ENCODE measurements at places on chromosomes 16 and 17.

DNA sequence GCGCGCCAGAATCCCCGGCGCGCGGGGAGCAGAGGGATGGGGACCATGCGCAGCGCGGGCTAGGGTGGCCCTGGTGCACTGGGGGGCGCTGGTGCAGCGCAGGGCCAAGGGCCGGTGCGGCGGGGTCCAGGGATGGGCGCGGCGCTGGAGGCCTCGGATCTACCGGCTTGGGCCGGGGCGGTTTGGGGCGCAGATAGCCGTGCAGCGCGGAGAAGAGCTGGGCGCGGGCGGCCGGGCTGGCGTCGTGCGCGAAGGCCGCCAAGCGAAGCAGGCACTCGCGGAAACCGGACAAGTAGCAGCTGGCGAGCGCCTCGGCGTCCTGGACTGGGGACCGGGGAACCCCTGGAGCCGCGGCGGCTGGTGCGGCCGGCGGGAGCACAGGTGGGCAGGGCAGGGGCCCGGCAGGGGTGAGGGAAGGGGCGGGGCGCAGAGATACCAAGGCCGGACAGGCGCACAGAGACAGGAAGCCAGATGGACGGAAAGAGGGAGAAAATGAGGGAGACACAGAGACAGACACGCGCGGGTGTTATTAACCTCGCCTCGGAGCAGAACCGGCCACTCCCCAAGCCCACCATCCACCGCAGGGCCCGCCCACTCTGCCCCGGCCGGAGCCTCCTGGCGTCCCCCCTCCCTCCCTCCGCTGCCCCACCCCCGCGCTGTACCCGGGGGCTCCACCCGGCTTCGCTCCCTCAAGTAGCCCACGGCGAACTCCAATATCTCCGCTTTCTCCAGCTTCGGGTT is 2.1 kb downstream of the HES7 start:
- DNase-seq: no peak

DNA sequence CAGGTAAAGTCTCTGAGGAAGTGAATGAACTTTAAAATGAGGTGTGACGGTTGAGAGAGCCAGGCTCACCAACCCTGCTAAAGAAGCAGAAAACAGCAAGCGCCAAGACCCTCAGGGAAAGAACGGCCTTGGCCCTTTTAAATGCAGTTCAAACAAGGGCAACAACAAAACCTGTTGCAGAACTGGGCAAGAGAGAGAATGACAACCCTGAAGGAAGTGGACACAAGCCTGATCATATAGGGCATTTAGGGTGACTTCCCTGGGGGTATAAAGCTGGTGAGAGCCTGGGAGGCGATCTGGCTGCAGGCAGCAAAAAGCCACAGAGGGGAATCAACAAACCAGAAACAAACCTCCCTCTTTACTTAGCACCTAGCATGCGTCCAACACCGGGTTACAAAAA is 1.0 kb downstream of the CPPED1 start:
- DNase-seq: no peak

DNA sequence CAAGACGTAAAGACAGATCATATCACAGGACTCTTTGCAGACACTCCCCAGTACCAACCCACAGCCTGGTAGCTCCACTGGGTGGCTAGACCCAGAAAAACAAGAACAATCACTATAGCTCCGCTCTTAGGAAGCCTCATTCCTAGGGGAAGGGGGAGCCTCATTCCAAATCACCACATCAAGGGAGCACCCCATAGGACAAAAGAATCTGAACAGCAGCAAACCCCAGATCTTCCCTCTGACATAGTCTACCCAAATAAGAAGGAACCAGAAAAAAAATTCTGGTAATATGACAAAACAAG is 237.8 kb downstream of the CEP112 start:
- no peak for DNase-seq

GRCh38 chr16:80283466-80284392 is 257.1 kb upstream of the DYNLRB2 start:
- DNase-seq: no peak

GRCh38 chr17:45345554-45346215 is 28.9 kb upstream of the MAP3K14 start:
- DNase-seq: no peak

GRCh38 chr16:84528322-84528721 is 23.9 kb upstream of the MEAK7 start:
- DNase-seq: no peak

- no peak for DNase-seq
Observed at GRCh38 chr16:13756411-13757140, 163.4 kb upstream of the ERCC4 start.

GRCh38 chr16:4350365-4350786 is 745 bp downstream of the PAM16 start:
- no peak for DNase-seq

GRCh38 chr17:31926100-31926729 is 10.6 kb upstream of the SUZ12 start:
- DNase-seq: no peak

DNA sequence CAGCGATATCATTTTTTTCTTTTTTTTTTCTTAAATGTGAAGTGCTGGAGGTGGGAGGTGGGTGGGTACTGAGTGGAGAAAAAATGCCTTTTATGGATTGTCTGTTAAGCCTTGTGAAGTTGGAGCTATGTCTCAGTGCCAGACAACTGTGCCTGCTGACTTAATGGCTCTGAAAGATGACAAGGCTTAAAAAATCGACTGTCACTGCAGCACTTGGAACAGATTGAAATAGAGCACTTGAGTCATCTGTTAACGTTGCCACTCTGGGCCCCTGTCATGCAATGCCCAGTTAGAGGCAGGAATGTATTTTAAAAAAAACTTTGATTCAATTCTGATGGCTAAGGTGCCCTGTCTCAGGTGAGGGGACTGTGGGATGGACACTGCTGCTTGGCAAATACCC is 108.2 kb upstream of the HS3ST2 start:
- DNase-seq: no peak

GRCh38 chr16:83887564-83887963 is 11.4 kb upstream of the MLYCD start:
- DNase-seq: no peak

- DNase-seq: no peak
Observed at GRCh38 chr17:75815399-75815798, 28.8 kb downstream of the UNC13D start.

- no peak for DNase-seq
Observed at GRCh38 chr16:53588081-53588648, 85.2 kb upstream of the AKTIP start.

DNA sequence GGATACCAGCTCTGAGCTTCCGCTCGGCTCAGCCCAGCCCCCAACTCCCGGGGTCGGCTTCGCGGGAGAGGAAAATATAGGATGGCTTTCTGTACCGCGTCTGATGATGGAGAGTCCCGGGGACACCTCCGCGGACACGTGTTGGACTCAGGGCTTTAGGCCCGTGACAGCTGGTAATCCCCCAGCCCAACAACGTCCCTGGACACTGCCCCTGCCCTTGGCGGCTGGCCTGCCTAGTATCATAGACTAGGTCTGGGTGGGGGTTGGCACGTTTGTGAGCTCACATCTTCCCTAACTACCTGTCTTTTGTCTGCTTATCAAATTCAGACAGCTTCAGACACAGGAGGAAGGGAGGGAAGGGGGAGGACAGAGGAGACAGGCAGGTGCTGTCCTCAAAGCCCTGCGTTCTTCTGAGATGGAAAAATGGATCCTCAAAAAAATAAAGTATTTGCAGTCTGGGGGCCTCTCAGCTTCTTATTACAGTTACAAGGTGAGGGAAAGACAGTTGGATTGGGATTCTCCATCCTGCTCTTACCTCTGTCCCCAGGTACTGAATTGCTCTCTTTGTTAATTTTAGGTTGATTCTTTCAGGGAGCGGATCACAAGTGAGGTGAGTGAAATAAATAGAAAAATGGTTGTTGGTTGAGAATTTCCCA is 698 bp downstream of the PSME3 start:
- no peak for DNase-seq

GRCh38 chr16:83095941-83096692 is 469.3 kb downstream of the CDH13 start:
- no peak for DNase-seq

GRCh38 chr17:59311051-59311468 is 20.4 kb upstream of the YPEL2 start:
- DNase-seq: no peak

- no peak for DNase-seq
Observed at GRCh38 chr17:29090750-29091605, 48.0 kb downstream of the PIPOX start.

GRCh38 chr17:46056800-46057304 is 57.8 kb downstream of the STH start:
- DNase-seq: no peak

- no peak for DNase-seq
Observed at GRCh38 chr17:58351182-58351581, 819 bp downstream of the SUPT4H1 start.

GRCh38 chr17:69853541-69854224 is 221.3 kb upstream of the KCNJ16 start:
- no peak for DNase-seq

Data from stimulated activated CD4-positive, alpha-beta T cell treated with anti-CD3 and anti-CD28 coated beads, TNF-alpha, amount 100 ng/mL, for 24 hours (primary cell).